ENCODE measurements at places on chromosomes 1 and 21. TPM values are rescaled to one million over a fixed set of nuclear protein-coding genes. Genes with fewer than 3 reads are reported as not detected.

GRCh38 chr1:153122831-153123421, 9.6 kb upstream of the SPRR2F start:
- no peak for DNase-seq

The ACOT11 gene
- 0.33 TPM for total RNA-seq

The FCN3 gene
- not detected for total RNA-seq

- DNase-seq: no peak
Observed at GRCh38 chr21:39776589-39776988, 31.6 kb downstream of the IGSF5 start.

The PPIAL4G gene
- not detected for total RNA-seq

DNA sequence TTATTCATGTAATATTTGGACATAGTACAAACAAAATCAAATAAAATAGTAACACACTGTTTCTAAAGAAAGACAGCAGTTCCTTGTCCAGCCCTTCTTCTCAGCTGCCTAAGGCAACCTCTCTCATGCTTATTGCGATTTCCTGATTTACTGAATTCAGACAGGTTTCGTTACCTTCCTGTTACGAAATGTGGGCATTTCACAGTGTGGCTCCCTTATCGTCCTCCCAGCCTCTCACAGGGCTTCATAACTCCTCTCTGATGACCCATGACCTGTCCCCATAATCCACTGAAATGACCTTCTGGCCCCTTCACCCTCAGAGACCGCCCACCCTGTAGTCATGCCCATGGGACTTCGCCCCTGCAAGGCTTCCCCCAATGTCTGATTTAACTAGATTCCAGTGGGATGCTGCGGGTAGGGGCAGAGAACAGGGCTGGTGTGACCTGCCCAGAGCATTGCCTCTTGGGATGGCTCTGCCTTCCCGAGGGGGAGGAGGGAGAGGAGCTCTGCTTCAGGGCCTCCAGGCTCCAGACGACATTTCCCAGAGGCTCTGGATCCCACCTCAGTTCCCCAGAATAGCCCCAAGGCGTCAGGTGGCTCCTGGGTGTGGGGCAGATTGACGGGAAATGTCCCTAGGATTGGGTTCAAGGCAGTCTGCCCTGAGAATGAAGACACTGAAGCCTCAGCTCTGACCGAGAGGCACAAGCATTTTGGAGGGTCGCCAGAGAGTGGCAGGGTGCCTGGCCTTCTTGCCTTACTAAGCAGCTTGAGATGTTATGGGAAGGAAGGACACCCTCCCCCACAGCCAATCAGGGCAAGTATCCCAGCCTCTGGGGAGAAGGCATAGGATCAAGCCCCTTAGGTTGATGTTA, 20.6 kb downstream of the PADI2 start:
- no peak for DNase-seq

GRCh38 chr1:51600529-51600928, 16.4 kb upstream of the OSBPL9 start:
- DNase-seq: no peak

DNA sequence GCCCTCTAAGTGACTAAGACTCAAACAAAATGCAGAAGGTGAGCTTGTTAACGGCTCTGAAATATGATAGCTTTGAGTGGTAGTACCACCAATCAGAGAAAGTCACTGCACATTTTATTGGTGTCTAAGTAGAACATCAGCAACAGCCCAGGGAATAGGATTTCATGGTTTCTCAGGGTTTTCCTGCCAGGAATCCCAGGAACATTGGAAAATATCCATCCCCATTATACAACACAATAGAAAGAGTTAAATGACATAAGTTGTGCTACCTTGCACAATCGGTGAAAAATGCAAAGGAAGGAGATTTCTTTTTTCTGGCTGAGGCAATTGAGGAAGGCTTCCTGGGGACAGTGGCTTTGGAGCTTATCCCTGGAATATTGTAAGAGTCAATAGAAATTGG, 283.1 kb downstream of the HLX start:
- DNase-seq: no peak

The PLPPR4 gene
- not detected for total RNA-seq

All from OCI-LY7 (cell line).